ENCODE measurements at places on chromosomes 3 and 15.
A peak's percentile ranks its signal among the peaks of the same experiment; 100 is the strongest.

DNA sequence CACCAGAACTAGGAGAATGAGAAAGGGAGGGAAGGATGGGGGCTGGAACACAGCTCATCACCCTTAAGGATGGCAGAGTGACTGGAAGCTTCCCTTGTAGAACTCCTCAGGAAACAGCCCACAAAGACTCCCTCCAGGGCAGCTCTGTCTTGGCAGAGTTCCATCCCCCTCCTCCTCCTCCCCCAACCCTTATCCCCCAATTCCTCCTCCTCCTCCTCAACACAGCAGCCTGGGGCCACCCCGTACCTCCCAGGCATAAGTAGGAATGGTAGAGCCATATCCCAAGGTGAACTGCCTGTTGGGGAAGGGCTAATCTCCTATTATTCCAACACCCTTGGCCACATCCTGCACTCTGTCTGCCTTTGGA is 38.8 kb downstream of the ADCY5 start:
- no peak for DNase-seq

DNA sequence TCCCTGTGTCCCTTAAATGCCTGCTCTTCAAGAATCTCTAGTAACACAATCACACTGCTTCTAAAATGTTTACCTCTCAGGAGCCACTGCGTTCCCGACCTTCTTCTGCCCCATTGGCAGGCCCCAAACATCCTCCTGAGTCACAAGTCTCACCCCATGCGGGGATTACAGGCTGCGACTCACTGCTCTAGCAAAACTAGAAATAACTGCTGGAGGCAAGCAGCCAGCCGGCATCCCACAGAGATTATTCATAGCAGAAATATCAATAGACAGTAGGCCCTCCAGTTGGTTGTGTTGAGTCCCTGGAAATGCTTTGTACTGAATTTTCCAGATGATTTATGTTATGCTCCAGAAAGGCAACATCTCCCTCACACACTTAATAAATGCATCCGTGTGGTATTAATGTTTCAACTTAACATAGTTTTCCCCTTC is 64.8 kb downstream of the RFTN1 start:
- peak; percentile 84 for DNase-seq

DNA sequence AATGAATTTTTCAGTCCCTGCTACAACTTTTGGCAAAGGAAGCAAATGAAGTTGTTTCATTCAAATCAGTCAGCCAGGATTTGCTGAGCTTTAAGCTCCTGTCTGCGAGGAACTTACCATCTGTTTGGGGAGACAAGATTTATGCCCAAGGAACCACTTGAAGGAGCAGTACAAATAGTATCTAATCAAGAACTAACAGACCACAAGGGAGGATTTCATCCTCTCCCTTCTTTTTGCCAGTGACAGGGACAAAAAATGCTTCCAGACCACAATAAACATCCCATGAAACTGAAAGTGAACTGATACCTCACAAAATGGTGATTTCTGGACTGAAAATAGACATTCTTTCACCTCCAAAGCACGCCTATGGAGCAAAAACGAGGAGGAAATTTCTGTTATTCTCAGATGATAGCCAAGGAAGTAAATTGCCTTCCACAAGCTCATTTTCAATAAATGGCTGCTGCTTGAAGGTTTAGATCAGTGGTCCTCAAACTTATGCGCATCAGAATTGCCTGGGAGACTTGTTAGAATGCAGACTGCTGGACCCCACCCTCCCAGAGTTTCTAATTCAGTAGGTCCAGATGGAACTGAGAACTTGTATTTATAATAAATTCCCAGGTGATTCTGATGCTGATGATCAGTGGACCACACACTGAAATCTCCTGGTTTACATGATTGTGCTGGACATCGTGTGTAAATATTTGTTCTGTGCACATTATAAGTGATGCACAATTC is 202.4 kb upstream of the GADL1 start:
- no peak for DNase-seq

- no peak for DNase-seq
Measured at GRCh38 chr15:20356911-20357480, 184.6 kb downstream of the GOLGA6L6 start.

DNA sequence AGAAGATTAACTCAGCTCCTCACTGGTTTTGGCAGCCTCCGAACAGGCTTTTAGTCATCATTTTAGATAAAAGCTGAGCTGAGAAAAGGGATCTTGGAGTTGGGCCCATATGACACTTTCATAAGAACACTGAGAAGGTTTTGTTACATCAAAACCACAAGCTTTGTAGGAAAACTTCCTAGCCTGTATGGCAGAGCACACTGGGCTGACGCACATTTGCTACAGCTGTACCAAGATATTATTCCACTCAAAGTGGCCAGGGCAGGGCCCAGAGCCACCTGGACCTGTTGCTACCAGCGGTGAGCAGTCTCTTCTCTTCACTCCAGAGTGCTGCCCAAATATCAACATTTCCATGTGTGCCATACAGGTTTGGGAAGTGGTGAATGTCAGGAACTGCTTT is 160.5 kb upstream of the CCDC54 start:
- no peak for DNase-seq

DNA sequence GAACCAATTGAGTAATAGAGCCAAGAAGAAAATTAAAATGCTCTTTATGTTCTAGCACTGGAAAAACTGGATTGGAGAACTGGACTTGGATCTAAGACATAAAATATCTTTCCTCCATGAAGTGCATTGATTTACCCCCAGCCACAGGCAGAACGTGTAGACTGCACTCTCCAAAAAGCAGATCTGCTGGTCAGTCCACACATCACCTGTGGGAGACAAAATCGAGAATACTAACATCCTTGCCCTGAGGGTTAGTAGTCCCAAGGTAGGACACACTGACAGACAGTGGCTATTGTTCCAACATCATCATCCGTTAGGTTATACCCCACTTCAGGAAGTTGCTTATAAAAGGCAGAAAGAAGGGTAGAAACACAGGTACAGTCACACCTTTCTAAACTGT is 257.1 kb upstream of the STT3B start:
- DNase-seq, result no peak
